ENCODE measurements at places on chromosomes 2 and 18.
A peak's percentile ranks its signal among the peaks of the same experiment; 100 is the strongest.

DNA sequence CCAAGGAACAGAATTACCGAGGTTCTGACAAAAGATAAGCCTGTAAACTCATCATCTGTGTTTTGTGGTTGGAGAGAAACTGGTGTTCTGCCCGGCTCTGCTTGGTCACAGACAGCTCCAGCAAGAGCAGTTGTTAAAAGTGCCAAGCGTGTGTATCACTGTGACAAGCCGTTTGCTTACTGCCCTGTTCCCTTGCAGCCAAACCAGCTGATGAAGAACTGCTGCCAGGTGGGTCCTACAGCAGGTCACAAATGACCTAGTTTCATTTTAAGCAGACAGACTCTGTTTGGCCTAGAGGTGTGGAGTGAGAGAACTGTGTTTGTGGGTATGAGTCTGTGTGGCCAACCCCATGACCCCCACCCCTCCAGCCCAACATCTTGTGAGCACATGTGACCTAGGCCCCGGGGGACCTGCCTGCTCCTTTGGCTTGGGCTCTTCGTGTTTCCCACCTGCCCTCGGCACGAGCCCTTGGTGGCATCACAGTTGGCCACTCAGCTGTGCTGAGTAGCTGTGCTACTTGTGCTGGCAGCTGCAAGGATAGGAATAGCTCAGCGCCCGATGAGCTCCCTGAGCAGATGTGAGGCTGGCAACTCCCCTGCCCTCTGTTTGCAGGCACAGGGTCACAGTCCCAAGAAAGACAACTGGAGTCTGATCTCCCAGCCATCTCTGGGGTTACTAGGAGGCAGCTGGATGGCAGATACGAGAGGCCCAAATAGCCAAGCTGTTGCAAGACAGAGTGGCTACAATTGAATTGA lies 9.7 kb downstream of the OXER1 start:
- peak; percentile 93 for DNase-seq

DNA sequence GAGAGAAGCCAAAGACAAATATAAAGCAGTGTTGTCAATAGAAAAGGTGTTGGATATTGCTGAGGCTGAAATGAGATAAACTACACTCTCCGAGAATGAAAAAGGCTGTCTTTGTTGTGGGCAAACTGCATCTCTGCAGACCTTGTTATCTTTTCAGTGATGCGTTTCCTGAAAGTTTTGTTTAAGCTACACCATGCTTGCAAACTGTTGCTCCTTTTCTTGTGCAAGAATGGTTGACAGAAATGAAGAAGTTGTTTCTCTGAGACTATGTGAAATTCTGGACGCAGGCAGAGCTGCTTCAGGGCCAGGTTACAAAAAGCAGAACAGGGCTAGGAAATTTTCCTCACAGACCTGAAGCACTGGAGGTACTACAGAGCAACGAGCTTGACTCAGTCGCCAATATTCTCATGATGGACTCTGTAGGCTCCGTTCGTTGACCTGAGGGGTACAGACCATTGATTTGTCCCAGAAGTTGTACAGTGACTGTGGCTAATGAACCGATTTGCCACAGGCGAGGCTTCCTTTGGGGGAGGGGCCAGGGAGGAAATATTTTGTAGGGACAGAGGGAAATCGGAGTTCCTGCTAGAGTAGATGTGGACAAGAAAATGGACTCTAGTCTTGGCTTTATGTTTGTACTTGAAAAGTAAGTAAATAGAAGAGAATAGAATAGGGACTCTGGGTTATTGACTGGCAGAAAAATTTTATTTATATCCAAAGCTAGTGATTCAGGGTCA lies 3.5 kb upstream of the ATL2 start:
- peak; percentile 28 for DNase-seq

DNA sequence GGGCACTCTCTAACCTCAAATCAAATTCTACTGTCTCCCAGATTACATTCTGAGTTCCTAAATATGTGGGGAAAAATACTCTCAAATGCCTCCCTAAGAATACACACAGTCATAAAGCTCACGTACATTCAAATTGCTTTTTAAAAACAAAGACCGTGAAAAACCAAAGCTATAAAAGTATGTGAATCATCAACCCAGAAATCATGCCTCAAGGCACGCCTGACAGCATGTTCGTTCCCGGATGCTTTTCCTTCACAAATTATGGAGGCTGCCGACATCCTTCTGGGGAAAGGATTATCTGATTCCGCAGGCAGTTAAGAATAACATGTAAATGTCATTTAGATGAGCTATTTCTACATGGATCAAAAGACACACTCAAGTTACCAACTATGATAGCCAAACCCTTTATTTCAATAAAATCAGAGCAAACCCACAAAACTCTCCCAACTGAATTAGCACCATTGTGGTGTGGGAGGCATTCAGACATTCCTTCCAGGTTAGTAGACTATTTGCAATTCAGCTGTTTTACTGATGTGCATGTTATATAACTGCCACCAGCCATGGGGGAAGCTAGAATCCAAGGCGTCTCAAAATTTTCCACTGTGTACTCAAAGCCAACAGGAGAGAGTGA lies 398.2 kb upstream of the TRIB2 start:
- DNase-seq = peak; percentile 77

GRCh38 chr2:240507060-240507777 lies 50.6 kb downstream of the ANKMY1 start:
- no peak for DNase-seq

DNA sequence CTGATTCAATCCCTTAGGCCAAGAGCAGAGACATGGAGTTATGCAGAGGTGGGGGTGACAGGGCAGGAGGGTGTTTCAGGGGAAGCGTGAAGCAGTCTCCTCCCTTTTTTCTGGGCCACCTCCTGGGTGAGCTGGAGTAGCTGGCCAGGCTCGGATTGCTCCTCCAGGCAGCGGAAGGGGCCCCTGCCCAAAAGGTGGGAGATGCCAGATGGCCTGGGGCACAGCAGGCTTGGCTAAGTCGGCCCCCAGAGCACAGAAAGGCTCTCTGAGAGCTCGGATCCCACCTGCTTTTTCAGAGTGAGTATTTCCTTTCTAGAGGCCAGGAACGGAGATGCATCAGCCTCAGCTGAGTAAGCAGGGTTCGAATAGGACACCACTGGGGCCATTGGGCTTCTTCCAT lies 196.9 kb downstream of the ANKRD30B start:
- no peak for DNase-seq
